ENCODE measurements at places on chromosomes 5 and 9. TPM values are rescaled to one million over a fixed set of nuclear protein-coding genes. Genes with fewer than 3 reads are reported as not detected.

DNA sequence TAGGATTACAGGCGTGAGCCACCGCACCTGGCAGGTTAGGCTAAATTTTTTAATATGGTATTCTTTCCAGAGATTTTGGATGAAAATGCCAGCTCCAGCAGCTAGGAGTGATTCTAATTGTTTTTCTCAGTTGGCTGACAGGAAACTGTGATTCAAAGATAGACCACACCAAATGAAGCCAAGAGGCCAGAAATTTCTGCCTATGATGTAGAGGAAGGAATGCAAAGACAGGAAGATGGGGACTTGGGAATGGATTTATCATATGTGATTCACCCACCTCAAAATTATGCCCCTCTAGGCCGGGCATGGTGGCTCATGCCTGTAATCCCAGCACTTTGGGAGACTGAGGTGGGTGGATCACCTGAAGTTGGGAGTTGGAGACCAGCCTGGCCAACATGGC lies 53.3 kb downstream of the UGCG start:
- no peak for DNase-seq

DNA sequence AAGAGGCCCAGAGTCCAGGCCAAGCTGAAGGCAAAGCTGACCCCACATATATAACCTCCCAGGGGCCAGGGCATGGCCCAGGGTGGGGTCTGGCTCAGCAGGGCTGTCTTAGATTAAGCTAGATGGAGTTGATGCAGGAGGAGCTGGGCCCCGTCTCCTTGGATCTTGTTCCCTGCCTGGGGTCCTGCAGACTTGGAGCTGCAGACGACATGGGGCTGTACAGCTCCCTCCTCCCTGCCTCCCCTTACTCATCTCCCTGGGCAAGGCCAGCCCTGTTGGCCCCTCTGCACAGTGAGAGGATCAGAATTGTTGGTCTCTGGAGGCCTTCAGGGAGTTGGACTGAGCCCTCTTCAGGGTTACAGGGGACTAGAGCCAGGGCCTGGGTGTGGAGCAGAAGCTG lies 134.9 kb downstream of the RGS3 start:
- no peak for DNase-seq

DNA sequence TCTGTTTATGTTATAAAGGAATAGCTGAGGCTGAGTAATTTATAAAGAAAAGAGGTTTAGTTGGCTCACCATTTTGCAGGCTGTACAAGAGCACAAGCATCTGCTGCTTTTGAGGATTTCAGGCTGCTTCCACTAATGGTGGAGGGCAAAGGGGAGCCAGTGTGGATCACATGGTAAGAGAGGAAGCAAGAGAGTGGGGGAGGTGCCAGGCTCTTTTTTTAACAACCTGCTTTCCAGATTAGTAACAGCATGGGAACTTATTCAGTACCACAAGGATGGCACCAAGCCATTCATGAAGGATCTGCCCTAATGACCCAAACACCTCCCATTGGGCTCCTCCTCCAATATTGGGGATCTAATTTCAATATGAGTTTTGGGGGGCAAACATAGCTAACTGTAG lies 40.4 kb downstream of the CCL28 start:
- no peak for DNase-seq

Gene KLHL3
- 2.6 TPM for total RNA-seq

Gene SPINK7
- not detected for total RNA-seq

Gene FOXI1
- not detected for total RNA-seq

- DNase-seq, result no peak
Measured at GRCh38 chr5:160649304-160649703, 202.7 kb downstream of the ATP10B start.

Gene PTGS1
- 0.35 TPM for total RNA-seq

DNA sequence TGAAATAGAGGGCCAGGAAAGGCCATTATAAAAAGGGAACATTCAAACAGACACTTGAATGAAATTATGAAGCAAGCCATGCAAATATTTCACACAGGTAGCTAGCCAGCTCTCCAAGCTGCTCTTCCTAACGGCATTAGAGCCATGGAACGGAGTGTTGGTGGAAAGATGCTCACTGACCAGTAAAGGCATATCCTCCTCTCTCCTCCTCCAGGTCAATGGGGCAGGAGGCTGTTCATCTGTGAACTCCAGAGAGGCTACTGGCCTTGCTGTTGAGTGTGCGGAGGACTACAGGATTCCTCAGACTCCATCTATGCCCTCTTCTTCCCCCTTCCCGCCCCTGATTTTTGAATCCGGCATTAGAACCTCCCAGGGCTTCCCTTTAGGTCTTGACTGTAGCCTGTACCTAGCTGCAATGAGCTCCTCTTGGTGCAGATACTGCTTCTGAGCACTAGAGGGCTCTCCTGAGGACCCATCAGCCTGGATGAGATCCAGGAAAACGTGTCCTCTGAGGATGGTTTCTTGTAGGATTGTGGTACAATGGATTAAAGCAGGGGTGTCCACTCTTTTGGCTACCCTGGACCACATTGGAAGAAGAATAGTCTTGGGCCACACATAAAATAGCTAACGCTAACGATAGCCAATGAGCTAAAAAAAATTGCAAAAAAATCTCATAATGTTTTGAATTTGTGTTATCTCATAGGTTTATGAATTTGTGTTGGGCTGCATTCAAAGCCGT lies 162.2 kb downstream of the SREK1 start:
- no peak for DNase-seq

DNA sequence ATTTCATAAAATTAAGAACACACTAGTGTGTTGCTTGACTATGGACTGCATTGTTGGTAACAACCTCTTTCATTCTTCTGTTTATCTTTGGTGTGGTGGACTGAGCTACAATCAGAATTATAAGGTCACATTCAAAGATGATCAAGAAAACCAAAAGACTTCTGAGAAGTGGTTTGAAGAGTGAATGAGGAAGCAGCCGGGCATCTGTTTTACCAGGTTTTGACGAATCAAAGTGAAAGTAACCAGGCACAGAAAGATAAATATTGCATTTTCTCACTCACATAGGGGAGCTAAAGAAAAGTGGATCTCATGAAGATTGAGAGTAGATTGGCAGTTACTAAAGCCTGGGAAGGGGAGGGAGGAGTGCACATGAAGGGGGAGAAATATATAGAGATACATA lies 589.1 kb downstream of the ZNF608 start:
- DNase-seq, result no peak

DNA sequence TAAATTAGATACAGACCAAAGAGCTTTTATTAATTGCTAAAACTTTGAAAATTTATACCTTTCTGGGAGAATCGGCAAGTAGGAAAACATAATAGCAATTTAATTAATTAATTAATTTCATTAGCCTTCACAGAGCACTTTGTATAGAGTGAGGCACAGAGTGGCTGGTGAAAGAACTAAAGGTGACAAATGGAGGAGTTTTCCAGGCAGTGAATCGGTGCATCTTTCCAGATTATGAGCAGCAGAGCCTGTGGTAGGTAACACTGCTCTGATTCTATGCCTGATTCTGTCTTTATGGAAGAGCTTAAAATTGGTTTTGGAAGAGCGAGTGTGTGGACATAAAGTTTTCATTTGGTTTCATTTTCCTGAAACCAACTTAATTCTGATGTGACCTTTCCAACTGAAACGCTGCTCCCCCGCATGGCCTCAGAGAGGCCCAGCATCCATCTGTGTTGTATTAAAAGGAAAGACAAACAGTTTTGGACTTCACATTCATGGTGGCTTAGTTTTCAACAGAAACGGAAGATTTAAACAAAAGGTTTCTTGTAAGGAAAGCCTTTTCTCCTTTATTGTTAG lies 188.9 kb upstream of the RPS23 start:
- DNase-seq, result no peak

- no peak for DNase-seq
Measured at GRCh38 chr5:138752341-138752950, 779 bp upstream of the CTNNA1 start.

DNA sequence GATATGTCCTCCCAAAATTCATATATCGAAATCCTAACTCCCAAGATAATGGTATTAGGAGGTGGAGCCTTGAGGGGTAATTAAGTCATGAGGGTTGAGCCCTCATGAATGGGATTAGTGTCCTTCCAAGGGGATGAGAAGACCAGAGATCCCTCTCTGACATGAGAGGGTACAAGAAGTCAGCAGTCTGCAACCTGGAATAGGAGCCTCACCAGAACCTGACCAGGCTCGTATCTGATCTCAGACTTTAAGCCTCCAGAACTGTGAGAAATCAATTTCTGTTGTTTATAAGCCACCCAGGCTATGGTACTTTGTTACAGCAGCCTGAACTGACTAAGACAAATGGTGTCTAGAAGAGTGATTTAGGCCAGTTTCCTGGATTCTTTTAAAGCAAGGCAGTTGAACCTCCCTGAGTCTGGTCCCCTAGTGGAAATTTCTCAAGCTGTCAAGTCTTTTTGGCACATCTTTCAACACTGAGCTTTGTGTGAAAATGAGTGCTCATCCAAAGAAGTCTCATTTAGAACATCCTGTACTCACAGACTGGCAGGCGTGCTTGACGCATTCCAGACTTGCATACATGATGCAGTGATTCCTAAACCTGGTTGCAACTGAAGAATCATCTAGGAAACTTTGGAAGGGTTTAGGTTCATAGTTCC lies 254.8 kb upstream of the PPP1R2B start:
- no peak for DNase-seq

Gene ACOT12
- not detected for total RNA-seq

- DNase-seq, result no peak
Measured at GRCh38 chr5:2557435-2557834, 194.0 kb downstream of the IRX2 start.

DNA sequence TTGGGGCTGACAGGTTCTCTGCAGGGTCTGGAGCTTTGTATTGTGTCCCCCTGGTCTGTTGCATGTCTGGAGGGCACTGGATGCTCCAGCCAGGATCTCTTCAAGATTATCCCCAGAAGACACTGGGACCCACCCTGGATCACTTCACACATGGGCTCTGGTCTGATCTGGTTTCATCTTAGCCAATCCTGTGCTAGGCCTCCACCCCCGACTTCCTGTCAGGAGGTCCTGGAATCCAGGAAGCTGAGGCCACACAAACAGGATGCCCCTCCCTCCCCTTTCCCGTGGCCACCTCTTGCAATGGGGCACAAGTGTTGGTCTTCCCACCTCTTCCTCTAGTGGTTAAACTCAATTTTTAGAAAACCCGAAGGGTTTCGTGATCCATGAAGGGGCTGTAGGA lies 242.6 kb upstream of the MVB12B start:
- no peak for DNase-seq

GRCh38 chr9:112326194-112326593 lies 7.2 kb downstream of the PTBP3 start:
- no peak for DNase-seq

- no peak for DNase-seq
Measured at GRCh38 chr9:79615038-79615437, 43.3 kb downstream of the TLE4 start.

DNA sequence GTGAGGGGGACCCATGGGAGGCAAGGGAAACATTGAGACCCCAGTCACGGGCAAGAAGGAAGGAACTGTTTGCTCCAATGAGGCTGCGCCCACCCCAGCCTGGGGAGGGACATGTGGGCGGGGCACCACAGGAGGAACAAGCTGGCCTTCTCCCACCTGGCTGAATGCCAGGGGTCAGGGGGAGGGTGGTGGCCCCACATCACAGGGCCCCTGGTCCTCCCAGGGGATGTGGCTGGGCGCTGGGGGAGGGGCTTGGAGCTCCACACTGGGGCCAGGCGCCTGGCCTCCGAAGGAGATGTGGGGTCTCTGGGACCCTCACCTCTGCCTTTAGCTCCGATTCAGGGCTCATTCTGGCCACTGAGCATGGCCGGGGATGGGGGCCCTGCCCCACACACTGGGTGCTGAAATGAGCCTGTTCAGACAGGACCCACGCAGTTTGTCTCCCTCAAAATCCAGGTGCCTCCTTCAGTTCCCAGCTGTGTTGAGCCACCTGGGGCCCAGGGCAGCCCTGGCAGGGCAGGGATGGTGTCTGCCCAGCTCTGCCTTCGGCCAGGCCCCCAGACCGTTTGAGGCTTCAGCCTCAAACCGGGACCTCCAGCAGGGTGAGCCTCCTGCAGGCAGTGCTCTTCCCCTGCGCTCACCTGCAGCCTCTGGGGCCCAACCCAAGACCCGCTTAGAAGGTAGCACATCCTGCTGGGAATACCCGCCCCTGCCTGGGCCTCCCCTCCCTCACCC lies 33.2 kb upstream of the NOTCH1 start:
- no peak for DNase-seq

- no peak for DNase-seq
Measured at GRCh38 chr5:3517348-3517747, 78.3 kb upstream of the IRX1 start.

DNA sequence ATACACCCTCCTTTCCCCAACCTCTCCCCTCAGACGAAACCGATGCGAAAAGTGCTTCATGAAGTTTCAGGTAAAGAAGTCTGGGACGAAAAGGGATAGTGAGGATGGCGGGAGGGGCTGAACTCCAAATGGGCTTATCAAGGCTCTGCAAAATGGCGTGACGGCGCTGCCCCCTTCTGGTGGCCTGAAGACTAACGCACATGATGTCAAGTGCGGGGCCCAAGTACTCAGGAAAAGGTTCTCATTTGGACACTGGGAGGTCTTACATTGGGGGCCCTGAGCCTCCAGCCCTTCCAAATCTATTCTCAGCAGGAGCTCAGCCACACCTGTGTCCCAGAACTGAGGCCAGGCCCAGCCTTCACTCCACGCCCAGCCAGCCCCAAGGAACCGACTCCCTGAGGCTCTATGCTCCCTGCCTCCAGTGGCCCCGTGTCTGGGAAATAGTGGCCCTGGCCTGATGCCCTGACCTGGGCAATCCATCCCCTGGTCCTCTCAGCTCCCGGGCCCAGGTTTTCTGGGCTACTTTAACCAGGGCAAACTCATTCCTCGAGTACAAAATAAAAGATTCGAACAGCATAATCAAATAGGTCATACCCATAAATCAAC lies 119.9 kb downstream of the KCNIP1 start:
- DNase-seq, result no peak

DNA sequence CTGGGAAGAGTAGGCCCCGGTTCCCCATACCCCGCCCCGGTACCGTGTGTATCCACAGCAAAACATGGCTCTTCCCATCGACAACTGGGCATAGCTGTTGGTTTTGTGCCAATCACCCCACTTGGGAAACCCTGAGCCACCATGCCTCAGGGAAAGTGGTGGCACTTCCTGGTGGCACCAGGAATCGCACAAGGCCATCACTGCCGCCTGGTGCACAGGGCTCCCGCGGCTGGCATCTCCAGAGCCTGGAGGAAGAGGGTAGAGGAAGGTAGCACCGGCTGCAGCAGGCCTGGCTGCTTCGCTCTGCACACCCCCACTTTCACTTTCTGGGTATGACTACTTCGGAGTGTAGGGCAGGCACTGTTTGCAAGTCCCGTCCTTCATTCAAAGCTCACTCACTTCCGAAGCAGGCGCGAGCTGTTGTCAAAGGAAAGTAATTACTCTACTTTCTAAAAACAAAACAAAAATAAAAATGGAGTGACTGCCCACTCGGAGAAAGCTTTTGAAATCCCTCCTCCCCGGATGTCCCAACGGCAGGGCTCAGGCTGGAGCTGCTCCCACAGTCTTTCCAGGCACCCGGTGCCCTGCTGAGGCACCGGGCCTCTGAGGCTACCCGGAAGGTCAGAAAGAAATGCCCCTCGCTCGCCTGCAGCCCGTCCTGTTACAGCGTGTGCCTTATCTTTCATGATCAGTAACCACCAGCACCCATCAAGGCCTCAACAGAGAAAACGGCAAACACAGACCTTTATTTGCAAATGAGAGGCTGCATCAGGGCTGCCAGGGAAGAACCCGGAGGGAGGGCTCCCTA lies 2.0 kb downstream of the BRD3 start:
- peak; percentile 44 for DNase-seq

- no peak for DNase-seq
Measured at GRCh38 chr5:168964182-168964581, 336.8 kb downstream of the SLIT3 start.

GRCh38 chr9:133957328-133957727 lies 34.8 kb downstream of the VAV2 start:
- no peak for DNase-seq

All from activated T-cell treated with anti-CD3 and anti-CD28 coated beads, Interleukin-2, amount 50 U/mL, for 4 hours (primary cell).